ENCODE measurements at places on chromosomes 16 and 17.

- H3K4me3 ChIP-seq = no peak overlapping the region
- peaks cover 2% of the 10 kb centered on the region for H3K4me1 ChIP-seq
- H3K27me3 ChIP-seq = no peaks in the 10 kb centered on the region
Measured at GRCh38 chr17:2954898-2955445, 108.4 kb downstream of the OR1D5 start.

GRCh38 chr17:76868176-76868668 is at the start of gene MGAT5B:
MGAT5B (plus strand) TSS chr17:76868404; CDS start chr17:76869030, 626 bp downstream.
- peak within 1 kb of the TSS; percentile 71 for H3K4me3 ChIP-seq
- peaks cover 64% of the 10 kb centered on the region for H3K27me3 ChIP-seq
- H3K27ac ChIP-seq = no peak within 1 kb of the TSS
- DNase-seq = peak; percentile 93

DNA sequence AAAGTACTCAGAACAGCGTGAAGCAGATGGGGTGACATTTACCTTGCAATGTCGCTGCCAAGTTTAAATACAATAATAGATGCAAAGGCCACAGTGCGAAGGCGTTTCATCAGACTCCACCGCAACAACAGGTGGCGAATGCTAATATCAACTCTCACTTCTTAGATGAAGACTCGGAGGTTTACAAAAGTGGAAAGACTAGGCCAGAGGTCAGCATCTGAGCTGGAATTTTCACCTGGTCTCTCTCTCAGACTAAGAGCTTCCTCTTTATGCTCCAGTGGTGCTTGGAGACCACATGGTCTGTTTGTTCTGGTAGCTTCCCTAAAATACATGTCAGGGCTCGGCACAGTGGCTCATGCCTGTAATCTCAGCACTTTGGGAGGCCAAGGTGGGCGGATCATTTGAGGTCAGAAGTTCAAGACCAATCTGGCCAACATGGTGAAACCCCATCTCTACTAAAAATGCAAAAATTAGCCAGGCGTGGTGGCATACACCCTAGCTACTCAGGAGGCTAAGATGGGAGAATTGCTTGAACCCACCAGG is 169.1 kb downstream of the XYLT1 start:
- no peak for DNase-seq
- H3K4me1 ChIP-seq = peaks cover 32% of the 10 kb centered on the region
- H3K27me3 ChIP-seq = no peaks in the 10 kb centered on the region
- no peaks in the 10 kb centered on the region for H3K36me3 ChIP-seq
- H3K4me3 ChIP-seq = no peak overlapping the region

- peaks cover 3% of the 10 kb centered on the region for H3K27me3 ChIP-seq
- H3K4me3 ChIP-seq = no peak overlapping the region
- no peak for DNase-seq
- H3K36me3 ChIP-seq = no peaks in the 10 kb centered on the region
Measured at GRCh38 chr16:5789033-5789432, 691.4 kb upstream of the EEF2KMT start.

GRCh38 chr17:78322327-78322857 is 37.5 kb downstream of the SOCS3 start:
- H3K27ac ChIP-seq = no peak overlapping the region
- no peak for DNase-seq
- H3K27me3 ChIP-seq = no peaks in the 10 kb centered on the region
- H3K4me3 ChIP-seq = no peak overlapping the region

DNA sequence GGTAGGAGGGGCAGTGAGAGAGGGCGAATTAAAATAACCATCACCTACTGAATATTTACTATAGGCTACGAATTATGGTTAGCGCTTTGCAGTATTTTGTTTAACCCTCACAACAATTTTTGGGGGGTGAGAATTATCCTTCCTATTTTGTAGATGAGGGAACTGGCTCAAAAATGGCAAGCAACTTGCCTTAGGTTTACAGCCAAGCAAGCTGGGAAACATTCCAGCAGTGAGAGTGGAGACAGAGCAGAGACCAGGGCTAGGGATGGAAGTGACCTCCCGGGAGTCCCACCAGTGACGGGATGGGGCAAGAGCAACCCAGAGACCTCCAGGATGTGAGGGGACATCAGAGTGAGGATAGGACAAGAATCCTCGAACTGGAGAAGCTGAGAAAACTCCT is 352 bp upstream of the VMO1 start:
- no peak for DNase-seq
- H3K4me3 ChIP-seq = no peak overlapping the region
- no peak overlapping the region for H3K27ac ChIP-seq
- peaks cover 19% of the 10 kb centered on the region for H3K4me1 ChIP-seq
- peaks cover 20% of the 10 kb centered on the region for H3K27me3 ChIP-seq

DNA sequence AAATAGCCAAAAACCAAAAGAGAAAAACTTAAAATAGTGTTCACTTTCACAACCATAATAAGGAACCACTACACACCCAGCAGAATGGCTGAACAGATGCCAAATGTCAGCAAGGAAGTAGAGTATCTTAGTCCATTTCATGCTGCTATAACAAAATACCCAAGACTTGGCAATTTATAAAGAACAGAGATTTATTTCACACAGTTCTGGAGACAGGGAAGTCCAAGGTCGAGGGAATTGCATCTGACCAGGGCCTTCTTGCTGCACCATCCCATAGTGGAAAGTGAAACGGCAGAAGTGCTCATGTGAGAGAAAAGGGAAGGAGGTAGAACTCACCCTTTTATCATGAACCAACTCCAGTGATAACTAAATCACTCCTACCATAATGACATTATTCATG is 33.8 kb upstream of the CCL22 start:
- H3K36me3 ChIP-seq = no peaks in the 10 kb centered on the region
- DNase-seq = no peak
- H3K4me1 ChIP-seq = no peaks in the 10 kb centered on the region
- no peak overlapping the region for H3K4me3 ChIP-seq
- H3K27me3 ChIP-seq = peaks cover under 1% of the 10 kb centered on the region
- no peak overlapping the region for H3K27ac ChIP-seq

DNA sequence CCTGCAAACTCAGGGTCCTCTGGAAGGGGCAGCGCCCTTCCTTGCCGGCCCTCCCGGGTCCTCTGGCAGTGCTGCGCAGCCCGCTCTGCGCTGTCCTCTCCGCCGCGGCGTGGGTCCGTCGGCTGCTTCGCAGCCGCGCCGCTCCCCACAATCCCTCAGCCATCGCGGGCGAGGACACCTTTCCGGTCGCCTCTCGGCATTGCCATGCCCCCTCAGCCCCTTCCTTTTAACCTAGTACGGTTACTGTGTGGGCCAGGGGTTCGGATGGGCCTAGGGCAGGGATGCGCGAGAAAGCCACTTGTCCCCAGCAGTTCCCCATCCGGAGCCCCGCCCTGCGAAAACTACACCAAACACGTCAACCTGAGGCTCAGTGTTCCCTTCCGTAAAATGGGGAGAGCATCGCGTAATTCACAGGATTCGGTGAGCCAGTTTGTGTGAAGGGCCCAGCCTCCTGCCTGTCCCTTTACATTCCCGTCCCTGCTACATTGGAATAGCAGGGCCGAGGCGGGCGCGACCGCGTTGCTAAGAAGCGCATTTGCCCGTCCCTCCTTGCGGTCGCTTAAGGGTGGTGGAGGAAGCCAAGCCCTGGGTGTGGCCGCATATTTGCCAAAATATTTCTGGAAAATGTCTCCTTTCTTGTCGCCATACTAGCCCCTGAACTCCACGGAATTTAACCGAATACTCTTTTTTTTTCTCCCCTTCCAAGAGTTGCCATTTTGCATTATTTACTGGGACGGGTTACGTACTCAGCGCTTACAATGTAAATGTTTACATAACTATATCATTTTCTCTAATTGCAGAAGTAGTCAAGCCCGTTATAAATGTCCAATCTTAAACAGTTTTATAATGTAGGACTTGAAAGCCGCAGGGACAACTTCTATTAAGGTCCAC is 13.2 kb downstream of the COPZ2 start:
- peaks cover 34% of the 10 kb centered on the region for H3K4me1 ChIP-seq
- no peaks in the 10 kb centered on the region for H3K36me3 ChIP-seq
- peaks cover 45% of the 10 kb centered on the region for H3K27me3 ChIP-seq
- peak overlapping the region; percentile 76 for H3K4me3 ChIP-seq

DNA sequence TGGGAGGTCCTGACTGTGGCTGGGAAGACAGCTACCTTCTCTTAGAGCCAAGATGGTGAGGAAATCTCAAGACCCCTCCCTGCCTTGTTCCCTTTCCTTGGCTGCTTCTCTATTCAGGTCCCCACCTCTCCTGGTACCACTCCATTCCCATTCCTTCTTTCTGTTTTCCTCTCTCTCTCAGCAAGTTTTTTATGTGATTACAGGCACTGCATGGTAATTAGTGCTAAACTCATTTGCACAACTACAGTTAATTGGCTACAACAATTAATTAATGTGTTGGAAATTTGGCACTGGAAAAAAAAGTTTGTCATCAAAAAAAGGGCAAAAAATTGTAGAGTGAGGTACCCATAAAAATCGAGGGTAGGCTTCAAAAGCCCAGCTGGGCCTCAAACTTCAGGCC is 45.3 kb downstream of the NEUROD2 start:
- H3K27ac ChIP-seq = no peak overlapping the region
- no peak overlapping the region for H3K4me3 ChIP-seq
- peaks cover 22% of the 10 kb centered on the region for H3K36me3 ChIP-seq
- peaks cover 10% of the 10 kb centered on the region for H3K4me1 ChIP-seq
- no peak for DNase-seq
- H3K27me3 ChIP-seq = no peaks in the 10 kb centered on the region

DNA sequence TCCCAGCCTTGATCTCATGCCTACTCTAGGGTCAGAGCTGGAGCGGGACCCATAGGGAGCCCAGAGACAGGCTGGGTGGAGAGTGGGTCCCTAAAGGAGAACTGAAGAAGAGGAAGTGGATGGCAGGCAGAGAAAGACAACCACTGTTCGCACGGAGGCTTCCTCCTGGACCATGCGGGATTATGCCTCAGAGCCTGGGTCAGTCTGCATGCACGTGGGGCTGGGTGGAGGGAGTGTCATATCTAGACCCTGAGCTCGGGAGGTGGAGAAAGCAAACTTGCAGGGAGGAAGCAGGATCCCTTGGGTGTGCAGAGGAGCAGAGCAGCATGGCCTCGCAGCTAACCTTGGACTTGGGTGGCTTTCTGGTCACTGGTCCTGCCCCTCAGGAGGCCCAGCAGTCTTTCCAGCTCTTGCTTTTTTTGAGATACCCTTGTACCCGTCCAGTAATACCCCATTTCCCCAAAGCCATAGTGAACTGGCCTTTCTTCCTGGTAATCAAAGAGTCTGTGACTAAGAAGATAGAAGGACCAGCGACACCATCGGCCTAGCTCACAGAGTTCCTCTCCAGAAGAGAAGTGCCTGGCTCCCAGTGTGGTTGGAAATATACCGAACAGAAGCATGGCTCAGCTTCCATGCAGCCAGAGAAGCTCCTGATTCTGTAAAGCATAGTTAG is 344.2 kb downstream of the CPPED1 start:
- H3K27me3 ChIP-seq = no peaks in the 10 kb centered on the region
- no peaks in the 10 kb centered on the region for H3K36me3 ChIP-seq
- H3K4me3 ChIP-seq = no peak overlapping the region
- H3K4me1 ChIP-seq = no peaks in the 10 kb centered on the region
- no peak overlapping the region for H3K27ac ChIP-seq
- no peak for DNase-seq

- no peaks in the 10 kb centered on the region for H3K36me3 ChIP-seq
- no peak overlapping the region for H3K27ac ChIP-seq
- H3K4me3 ChIP-seq = no peak overlapping the region
- peaks cover 15% of the 10 kb centered on the region for H3K27me3 ChIP-seq
- no peaks in the 10 kb centered on the region for H3K4me1 ChIP-seq
Measured at GRCh38 chr16:57873218-57873617, 70.9 kb upstream of the KIFC3 start.

DNA sequence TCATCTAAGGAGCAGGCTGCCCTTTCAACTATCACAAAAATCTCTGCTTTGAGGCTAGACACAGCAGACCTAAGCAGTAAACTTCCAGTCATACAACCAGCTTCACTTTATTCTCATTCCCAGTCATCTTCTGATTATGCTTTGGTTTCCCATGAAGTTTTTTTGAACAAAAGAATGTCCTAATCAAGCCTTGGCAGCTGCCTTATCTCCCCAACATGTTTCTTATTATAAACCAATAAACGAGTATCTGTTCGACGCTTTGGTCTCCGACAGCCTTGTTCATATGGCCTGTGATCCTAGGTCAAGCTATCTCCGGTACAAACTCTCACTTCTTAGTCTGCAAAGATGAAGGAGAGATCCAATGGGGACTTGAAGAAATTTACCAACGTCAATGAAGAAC is 47.4 kb upstream of the CDYL2 start:
- no peak overlapping the region for H3K4me3 ChIP-seq
- DNase-seq = no peak
- no peak overlapping the region for H3K27ac ChIP-seq

DNA sequence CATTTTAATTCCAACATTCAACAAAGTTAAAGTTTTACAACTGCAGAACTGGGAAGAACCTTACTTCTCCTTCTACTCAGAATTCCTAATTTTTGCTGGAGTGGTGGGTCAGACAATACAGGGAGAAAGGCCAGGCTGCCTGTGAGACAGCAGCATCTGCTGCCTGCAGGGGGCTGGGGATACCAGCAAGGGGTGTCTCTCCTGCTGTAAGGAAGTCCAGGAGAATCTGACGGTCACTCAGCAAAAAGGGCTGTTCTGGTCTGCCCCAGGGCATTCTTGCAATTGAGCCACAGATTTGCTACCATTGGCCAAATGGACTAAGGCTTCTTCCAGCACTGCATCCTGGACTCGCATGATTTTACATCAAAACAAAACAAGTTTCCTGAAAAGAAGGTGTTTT is 426.6 kb upstream of the CDH11 start:
- H3K36me3 ChIP-seq = peaks cover 4% of the 10 kb centered on the region
- H3K27ac ChIP-seq = peak overlapping the region; percentile 91
- peaks cover 45% of the 10 kb centered on the region for H3K4me1 ChIP-seq
- DNase-seq = no peak
- H3K4me3 ChIP-seq = no peak overlapping the region
- no peaks in the 10 kb centered on the region for H3K27me3 ChIP-seq

DNA sequence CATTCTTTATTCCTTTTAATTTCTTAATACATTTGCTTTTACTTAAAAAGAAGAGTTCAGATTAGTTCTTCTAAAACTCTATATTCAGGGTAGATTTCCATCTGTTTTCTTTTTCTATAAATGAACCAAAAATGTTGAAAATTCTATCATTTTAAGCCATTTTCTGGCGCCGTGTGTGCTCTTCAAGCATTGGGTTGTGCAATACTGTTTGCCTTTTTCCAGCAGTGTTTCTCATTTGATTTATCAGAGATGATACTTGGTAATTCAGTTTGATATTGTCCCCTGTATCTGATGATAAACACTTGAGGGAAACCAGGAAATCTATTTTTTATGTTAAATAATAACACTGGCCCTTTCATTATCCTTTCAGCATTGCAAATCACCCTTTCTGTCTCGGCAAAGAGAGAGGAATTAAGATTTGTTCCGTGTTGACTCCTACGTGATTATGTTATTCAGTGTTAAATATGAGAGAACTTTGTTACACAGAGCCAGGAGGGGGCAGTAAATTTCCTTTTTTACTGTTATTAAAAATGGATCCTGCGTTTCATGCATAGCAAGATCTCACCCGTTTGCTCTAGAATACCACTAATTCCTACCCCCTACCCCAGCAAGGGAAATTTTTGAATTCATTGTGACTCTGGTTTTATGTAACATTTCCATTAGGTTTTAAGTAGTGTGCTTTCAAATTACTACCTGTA is 606.9 kb upstream of the RBFOX1 start:
- H3K36me3 ChIP-seq = no peaks in the 10 kb centered on the region
- no peak overlapping the region for H3K27ac ChIP-seq
- no peaks in the 10 kb centered on the region for H3K4me1 ChIP-seq
- no peak for DNase-seq

- H3K4me3 ChIP-seq = no peak overlapping the region
- H3K27ac ChIP-seq = peak overlapping the region; percentile 35
- H3K27me3 ChIP-seq = no peaks in the 10 kb centered on the region
- peaks cover 58% of the 10 kb centered on the region for H3K36me3 ChIP-seq
- peaks cover 3% of the 10 kb centered on the region for H3K4me1 ChIP-seq
- DNase-seq = no peak
Measured at GRCh38 chr16:28130099-28131088, 66.9 kb upstream of the GSG1L start.
